ENCODE measurements at places on chromosomes 1 and 21.

DNA sequence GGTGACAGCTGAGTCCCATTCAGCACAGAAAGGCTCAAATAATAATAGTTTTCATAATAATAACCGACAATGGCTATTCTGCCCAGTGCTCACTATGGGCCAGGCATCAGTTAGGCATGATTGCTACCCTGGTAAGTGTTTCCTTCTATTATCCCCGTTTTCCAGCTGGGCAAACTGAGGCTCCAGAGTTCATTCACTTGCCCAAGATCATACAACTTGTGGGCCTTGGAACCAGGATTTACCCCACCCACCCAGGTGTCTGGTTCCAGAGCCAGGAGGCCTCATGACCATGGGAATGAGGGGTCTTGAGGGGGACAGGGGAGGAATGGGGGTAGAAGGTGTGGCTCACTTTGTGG, 518 bp downstream of the PLOD1 start:
- no peak for DNase-seq

DNA sequence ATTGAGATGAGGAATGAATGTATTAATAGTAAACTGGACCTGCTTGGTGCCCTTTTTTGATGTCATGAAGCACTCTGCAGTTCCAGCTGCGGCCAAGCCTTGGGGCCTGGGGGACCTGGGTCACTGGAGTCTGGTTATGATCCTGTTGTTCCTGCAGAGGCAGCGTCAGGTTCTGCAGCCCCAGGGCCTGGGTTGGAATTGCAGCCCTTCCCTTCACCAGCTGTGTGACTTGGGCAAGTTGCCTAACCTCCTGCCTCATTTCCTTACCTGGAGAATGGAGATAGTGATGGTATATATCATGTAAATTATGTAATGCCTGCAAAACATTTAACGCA, 9.1 kb upstream of the ATP5PO start:
- peak; percentile 36 for DNase-seq

DNA sequence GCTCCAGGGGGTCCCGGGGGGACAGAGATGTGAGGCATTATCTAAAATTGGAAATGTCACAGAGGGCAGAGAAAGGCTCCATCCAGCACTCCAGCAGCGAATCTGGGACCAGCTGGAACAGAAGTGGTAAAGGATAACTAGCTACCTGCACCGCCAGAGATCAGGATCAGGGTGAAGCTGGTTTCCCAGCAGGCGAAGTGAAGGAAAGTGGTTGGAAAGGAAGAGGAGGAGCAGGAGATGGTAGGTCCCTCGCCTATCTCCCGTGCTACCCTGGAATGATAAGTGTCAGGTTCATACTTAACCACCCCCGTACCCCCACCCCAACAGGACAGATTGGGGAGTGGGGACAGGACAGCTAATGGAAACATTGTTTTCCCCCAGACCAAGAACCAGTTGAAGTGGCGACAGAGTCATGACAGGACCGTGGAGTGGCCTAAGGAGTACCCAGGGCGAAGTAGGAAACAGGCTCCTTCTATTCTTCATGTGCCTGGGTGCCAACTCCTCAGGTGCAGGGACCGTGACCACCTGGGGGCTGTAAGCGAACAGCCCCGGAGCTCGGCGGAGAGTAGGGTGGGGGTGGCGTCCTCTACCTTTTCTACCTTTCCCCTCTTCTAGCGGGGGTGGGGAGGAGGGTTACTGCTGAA, 717 bp downstream of the B4GALT3 start:
- no peak for DNase-seq

DNA sequence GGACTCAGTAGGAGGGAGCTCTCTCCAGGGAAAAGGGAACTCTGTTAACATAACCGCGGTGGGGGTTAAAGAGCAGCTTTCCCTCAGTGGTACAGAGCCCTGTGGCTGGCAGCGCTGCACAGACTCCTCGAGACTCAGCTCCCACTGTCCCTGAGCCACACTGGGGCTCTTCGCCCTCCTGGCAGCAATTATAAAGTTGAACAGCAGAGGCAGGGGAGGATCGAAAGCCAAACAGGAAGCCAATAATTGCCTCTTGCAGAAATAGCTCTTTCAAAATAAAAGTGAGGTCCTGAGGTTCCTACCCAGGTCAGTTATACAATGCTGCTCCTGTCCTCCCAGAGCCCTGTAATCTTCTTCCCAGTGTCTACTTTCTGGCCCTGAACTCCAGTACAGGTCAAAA, 77.0 kb downstream of the FAM78B start:
- DNase-seq = no peak

DNA sequence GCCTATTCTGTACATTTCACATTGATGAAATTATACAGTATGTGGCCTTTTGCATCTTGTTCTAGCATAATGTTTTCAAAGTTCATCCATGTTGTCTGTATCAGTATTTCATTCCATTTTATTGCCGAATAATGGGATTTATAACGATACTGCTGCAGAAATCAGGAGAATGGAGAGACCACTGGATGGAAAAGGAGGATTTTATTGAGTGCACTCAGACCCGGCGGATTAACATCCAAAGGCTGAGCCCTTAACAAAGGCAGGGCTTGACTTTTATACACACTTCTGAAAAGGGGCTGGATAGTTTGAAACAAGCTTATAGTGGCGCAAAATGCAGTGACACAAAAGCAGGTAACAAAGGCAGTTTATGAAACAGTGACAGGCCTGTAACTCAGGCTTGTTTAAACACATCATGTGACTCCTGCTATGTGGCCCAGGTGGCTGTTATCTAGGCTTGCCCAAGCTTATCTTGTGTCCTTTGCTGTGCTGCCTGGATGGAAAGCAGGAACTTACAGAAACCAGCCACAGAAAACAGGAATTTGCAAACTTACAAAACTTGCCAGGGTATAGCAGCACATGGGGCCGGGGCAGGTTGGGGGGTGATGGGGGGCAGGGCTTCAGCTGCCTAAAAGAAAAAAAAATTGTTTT, 32.8 kb upstream of the KCNJ15 start:
- DNase-seq = no peak

DNA sequence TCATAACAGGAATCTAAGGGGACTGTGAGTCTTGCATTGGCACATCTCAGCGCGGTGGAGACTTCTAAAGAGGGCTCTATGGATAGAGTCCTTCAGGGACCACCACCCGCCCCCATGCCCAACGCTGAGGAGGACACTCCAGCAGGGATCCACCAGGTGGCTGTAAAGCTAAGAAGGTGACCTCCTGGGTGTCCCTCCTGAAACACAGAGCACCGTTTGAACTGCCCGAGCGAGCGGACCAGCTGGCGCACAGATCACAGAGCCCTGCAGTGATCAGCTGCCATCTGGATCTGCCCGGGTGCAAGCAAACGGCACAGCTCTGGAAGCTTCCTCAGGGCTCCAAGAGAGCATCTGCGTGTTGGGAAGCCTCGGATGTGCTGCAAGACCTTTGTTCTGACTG, 51.3 kb upstream of the LYST start:
- no peak for DNase-seq

- DNase-seq = no peak
Observed at GRCh38 chr1:233935297-233935868, 30.9 kb downstream of the SLC35F3 start.

- DNase-seq = no peak
Observed at GRCh38 chr1:173422456-173422976, 54.6 kb upstream of the PRDX6 start.

- DNase-seq = no peak
Observed at GRCh38 chr1:224541901-224542630, 74.1 kb upstream of the CNIH3 start.

- no peak for DNase-seq
Observed at GRCh38 chr1:27928216-27928954, 6.4 kb upstream of the SMPDL3B start.

- no peak for DNase-seq
Observed at GRCh38 chr1:205665201-205666045, 14.9 kb downstream of the SLC45A3 start.

- DNase-seq = no peak
Observed at GRCh38 chr1:176241385-176242015, 34.4 kb upstream of the COP1 start.

DNA sequence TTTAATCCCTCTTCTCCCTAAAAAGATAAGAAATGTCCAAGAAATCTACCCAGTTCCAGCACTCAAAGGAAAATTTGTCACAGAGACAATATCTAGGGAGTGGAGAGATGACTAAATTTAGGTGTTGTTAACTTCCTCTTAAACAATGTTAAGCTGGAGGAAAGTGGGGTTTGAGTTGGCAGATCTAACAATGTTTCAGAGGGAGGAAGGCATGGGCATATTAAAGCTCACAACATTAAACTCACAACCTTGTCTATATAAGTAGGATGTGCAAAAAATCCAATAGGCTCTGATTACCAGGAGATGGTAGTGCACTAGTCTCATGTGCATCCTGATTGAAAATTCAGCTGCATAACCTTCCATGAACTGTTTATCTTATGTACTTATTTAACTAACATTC, 190.1 kb downstream of the BARHL2 start:
- DNase-seq = no peak

GRCh38 chr1:234230414-234230862, 142.8 kb upstream of the COA6 start:
- peak; percentile 58 for DNase-seq

DNA sequence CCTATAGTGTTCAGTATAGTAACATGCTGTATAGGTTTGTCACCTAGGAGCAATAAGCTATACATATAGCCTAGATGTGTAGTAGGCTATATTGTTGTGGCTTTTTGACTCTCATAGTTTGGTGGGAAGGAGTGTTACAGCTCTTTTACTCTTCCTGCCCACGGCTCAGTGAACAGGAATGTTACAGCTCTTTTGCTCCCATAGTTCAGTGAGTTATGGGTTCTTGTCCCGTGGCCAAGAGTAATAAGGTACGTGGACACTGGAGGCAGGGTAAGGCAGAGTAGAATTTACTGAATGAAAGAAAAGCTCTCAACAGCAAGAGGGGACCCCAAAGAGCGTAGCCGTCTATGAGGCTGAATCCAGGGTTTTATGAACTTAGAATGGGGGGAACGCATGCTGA, 734.3 kb downstream of the ADGRL2 start:
- DNase-seq = no peak

DNA sequence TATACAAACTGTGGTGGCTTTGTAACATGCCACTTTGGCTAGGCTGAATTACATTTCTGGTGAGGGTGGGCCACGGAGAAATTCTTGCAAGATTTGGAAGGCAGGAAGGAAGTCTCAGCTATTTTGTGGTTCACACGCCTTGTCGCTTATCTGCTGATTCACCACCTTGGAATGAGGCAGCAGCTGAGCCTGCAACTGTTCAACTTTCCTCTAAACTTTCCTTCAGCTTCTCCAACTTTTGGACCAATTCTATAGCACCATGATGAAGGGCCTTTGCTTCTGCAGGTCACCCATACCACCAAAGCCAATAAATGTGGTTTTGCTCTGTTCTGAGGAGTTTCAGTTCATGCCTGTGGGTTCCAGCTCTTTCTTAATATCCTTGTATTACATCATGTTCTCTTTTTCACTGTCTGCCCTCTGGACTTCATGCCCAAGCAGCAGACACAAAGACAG, 337.6 kb upstream of the SNX7 start:
- peak; percentile 85 for DNase-seq

- DNase-seq = no peak
Observed at GRCh38 chr1:242239398-242239797, 240.5 kb upstream of the MAP1LC3C start.

- DNase-seq = peak; percentile 70
Observed at GRCh38 chr1:2300004-2300771, 72.1 kb downstream of the SKI start.

DNA sequence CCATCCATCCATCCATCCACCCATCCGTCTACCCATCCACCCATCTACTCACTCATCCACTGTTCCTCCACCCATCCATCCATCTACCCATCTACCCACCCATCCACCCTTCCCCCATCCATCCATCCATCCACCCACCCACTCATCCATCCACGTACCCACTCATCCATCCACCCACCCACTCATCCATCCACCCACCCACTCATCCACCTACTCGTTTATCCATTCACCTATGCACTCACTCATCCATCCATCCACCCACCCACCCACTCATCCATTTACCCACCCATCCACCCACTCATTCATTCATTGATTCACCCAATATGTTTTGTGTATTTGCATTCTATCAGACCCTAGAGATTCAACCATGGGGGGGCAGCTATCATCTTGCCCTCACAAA, 27.2 kb downstream of the TNFRSF8 start:
- DNase-seq = no peak

DNA sequence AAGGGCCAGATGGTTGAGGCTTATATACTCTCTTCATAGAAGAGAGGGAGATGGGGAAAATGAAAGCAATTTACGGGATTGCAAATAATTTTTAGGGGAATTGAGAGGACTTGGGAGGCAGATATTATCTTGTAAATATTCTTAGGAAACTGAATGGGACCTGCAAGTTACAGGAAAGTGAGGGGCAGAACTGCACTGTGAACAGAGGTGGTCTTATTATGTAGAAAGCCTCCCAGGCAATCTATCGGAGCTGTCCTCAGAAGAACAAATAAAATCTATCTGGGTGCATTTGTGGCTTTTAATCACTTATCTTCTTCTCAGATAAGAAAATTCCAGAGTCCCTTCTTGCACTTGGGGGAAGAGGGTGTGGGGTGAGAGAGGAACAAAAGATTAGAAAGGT, 223.5 kb downstream of the RHOU start:
- no peak for DNase-seq

DNA sequence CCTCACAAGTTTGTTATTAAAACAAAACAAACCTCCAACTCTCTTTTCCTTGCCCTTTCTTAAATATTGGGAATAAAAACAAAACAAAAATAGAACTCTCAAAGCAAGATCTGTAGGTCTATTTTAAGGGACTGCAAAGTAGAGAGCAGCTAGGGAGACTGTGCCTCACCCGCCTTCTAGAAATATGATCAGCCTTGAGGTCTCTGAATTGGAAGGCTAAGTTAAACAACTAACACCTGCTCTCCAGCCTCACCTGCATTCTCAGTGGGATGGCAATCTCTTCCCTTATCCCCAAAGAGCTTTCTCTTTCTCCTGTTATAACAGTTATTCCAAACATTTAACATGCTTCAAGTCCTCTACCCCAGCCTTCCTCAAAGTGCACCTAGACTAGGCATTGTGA, 75.5 kb upstream of the TNR start:
- DNase-seq = no peak

- DNase-seq = peak; percentile 89
Observed at GRCh38 chr21:40841524-40842196, 5.3 kb downstream of the DSCAM start.

- no peak for DNase-seq
Observed at GRCh38 chr1:197773856-197774255, 1.4 kb downstream of the DENND1B start.

GRCh38 chr1:81209461-81209860, 591.3 kb upstream of the ADGRL2 start:
- DNase-seq = no peak

- peak; percentile 39 for DNase-seq
Observed at GRCh38 chr1:44405798-44406736, 1.0 kb downstream of the RNF220 start.

DNA sequence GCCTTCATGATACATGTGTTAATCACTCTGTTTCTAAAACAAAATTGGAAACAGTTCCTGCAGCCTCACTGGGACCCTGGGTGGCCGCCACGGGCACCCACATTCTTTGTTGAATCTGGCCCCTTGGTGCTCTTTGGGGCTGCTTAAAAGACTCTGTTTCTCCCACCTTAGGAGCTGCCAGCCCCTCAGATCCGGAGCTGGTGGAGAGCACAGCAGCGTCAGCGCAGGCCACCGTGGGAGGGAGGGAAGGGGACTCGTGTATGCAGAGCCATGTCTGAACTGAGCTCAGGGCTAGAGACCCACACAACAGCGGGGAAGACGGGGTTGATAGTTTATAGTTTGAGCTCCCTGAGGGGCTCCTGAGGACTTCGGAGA, 121.2 kb downstream of the CNIH3 start:
- DNase-seq = no peak

GRCh38 chr1:6343506-6344405, 49.8 kb downstream of the ACOT7 start:
- DNase-seq = peak; percentile 76

All from stomach (tissue), 19 donors.